Germinal center (tissue), 1 donor: ENCODE measurements at places on chromosomes 11 and 22.

GRCh38 chr11:76339221-76339620, 41.7 kb downstream of the THAP12 start:
- DNase-seq: peak; percentile 24

DNA sequence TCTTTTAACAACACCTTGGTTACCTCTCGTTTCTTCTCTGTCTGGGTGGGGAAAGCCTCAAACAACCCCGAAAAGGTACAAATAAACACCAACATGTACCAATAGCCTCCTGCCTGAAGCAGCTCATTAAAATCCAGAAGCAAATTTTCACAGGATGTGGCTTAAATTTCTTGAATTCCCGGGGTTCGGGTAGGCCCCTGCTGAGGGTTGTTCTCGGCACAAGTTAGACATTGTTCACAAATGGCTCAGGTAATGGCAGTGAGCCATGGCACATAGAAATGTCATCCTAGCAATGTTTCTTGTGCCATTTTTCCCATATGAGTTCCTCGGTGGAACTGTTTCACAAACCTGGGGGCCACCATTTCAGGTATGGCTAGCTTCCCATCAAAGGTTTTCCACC, 19.7 kb upstream of the GLYATL1 start:
- no peak for DNase-seq

DNA sequence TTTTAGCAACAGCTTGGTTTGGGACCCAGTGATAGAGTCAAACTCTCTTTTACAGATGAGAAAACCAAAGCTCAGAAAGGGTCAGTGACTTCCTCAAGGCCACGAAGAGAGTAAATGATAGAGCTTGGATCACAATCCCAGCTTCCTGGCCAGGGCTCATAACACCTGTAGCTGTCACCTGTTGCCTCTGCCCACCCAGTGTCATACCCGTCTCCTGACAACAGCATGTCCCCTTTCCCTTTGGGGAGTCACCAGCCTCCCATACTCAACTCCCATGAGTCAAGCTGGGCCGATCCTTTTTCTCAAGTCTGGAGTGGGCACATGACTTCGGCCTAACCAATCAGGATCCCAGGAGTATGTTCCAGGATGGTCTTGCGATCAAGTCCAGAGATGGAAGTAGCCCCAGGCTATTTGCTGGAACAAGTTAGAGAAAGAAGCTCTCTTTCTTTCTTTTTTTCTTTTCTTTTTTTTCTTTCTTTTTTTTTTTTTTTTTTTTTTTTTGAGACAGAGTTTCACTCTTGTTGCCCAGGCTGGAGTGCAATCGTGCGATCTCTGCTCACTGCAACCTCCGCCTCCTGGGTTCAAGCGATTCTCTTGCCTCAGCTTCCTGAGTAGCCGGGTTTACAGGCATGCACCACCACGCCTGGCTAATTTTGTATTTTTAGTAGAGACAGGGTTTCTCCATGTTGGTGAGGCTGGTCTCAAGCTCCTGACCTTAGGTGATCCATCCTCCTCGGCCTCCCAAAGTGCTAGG, 27.8 kb upstream of the MYH9 start:
- no peak for DNase-seq

GRCh38 chr11:36741515-36741914, 143.5 kb upstream of the RAG2 start:
- DNase-seq: no peak

DNA sequence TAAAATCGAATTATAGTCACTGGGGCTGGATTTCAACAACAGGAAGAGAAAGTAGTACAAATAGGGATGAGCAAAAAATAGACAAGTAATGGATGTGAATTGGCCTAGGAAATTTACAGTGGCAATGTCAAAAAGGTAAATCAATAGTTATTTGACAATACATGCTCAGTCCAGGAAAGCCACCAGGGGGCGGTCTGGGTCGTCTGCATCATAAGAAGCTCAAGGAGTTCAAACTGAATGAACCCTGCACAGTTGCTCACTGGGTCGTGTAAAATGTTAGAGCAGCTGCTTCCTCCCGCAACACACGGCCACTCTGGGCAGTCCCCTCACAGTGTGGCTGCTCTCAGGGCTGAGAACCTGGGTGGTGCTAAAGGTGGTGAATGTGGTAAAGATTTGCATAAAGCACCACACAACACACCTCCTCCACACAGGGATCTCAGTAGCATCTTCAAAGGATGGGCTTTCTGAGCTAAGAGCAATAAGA, 85.9 kb downstream of the ZNF280B start:
- peak; percentile 90 for DNase-seq

DNA sequence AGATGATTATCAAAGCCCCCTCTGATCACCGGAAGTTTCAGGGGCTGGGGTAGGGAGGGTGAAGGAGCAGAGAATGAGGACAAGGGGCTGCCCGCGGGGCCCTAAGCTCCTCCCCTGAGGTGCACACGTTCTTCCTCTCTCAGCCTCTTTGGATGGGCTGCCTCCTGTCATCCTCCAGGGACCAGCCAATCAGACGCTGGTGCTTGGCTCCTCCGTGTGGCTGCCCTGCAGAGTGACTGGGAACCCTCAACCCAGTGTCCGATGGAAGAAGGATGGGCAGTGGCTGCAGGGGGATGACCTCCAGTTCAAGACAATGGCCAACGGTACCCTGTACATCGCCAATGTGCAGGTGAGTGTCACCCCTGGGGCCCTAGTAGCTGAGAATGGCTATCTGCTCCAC, 7.5 kb downstream of the ROBO3 start:
- no peak for DNase-seq

DNA sequence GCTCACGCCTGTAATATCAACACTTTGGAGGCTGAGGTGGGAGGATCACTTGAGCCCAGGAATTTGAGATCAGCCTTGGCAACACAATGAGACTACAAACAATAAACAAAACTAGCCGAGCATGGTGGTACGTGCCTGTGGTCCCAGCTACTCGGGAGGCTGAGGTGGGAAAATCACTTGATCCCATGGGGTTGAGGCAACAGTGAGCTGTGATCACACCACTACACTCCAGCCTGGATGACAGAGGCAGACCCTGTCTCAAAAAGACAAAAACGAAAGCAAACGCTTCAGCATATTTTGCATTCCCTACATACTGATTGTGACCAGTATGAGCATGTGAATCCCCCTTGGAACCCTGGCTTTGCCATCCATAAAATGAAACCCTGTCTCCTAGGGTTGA, 33.9 kb upstream of the MN1 start:
- DNase-seq: no peak

DNA sequence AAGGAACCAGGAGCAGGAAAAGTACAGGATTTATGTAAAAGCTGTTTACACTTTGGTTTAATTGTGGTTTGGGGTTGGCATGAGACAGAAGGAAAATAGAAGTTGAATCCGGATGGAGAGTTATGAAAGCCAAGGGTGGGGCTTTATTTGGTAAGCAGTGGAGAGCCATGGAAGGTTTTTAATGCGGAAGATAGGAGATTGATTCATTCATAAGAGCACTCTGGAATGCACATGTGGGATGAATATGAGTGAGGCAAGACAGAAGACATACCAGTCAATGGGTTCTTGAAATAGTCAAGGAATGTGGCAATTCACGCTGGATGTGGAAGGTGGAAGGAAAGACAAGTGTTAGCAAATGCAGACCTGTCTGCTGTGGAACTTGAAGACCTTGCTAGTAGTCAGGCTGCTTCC, 9.3 kb upstream of the GLB1L3 start:
- no peak for DNase-seq

GRCh38 chr22:29710922-29711593, 8.7 kb upstream of the CABP7 start:
- DNase-seq: no peak

DNA sequence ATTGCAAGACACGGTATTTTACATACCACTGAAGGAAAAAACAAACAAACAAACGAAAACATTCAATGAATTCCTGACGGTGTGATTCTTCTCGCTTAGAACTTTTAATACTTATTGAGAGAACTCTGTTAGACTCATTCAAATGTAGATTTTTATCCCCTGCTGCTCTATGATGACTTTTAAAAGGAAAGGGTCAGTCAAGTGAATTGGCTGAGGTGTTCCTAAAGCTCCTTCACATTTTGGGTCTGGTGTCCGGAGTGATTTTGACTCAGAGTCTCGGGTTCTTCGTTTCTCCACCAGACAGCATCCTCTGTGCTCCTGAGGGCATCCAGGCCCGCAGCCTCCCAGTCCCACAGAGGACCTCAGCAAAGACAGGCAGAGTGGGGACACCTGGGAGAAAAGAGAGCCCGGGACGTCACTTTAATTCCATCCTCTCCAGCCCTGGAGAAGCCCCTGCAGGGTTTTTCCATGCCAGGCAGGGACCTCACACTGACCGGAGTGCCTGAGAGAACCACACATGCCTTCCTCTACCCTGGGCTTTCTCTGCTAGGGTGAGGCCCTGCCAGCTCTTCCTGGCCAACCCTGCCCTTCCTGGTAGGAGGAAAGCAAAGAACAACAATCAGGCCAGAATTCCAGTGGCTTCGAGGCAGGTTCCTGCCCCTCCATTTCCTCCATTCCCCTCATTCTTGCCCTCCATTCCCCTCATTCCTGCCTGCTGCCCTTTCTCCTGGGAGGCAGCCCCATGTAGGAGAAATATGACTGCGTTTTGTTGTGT, 1.4 kb upstream of the CSF2RB start:
- DNase-seq: no peak

DNA sequence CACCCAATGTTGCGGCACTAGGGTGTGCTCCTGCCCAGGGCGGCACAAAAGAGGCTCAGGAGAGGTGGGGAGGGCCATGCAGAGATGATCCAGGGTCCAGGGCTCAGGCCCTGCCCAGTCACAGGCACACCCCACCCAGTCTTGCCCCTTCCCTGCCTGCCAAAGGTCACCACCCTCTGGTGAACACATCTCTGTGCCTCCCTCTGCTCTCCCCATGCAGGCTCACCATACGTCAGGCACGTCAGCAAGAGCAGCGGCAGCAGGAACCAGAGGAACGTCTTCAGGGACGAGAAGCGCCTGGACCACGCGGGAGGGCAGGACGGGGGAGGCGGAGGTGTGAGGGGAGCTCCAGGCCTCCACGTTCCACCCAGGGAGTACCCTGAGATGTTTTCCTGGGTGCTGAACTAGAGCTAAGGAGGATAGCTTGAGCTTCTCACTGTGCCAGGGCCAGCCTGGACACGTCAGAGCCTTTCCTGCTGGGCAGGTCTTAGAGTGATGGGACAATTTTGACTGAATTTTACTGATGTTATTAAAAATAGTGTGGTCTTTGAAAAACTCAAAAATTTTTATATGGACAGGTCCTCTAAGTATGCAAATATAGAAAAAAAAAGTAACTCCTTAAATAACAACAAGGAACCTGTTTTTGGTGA, 7.2 kb downstream of the SUN2 start:
- DNase-seq: no peak

DNA sequence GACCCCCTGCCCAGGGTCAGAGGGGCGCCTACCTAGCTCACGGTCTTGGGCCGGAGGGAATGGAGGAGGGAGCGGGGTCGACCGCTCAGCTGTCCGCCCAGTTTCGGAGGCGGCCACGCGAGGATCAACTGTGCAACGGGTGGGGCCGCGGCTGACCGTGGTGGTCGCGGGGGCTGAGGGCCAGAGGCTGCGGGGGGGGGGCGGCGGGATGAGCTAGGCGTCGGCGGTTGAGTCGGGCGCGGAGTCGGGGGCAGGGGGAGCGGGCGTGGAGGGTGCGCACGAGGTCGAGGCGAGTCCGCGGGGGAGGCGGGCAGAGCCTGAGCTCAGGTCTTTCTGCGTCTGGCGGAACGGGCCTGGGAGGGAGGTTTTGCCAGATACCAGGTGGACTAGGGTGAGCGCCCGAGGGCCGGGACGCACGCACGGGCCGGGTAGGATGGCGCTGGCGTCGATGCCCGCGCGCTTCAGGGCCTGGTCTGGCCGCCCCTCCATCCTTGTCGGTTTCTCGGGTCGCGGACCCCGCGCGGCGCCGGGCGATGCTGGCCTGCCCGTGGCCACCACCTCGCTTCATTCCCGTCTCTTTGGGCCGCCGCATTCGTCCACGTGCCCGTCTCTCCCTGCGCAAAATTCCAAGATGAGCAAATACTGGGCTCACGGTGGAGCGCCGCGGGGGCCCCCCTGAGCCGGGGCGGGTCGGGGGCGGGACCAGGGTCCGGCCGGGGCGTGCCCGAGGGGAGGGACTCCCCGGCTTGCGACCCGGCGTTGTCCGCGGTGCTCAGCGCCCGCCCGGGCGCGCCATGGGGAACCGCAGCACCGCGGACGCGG, at the start of gene DRD4:
TSS of gene DRD4 (plus strand) at position 759 of the 822 bp plus-strand sequence. CDS start at position 795, 36 bp downstream.
- no peak for DNase-seq

- DNase-seq: no peak
Observed at GRCh38 chr11:95793116-95793515, 2.8 kb downstream of the CEP57 start.

DNA sequence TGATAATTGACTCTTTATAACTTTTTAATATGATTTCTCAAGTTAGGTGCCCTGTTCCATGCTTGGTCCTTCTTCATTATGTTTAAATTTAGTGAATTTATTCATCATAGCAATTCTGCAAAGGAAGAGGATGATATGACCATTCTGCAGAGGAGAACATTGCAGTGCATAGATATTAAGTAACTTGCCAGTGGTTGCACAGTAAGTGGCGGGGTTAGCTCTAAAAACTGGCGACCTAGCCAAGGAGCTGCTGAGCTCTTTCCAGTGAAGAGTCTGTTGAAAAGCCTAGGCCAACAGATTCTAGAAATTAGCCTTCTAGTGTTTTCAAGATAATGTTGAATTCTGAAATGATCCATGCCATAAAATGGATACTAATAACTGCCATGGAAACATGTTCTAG, 4.6 kb downstream of the EWSR1 start:
- no peak for DNase-seq

DNA sequence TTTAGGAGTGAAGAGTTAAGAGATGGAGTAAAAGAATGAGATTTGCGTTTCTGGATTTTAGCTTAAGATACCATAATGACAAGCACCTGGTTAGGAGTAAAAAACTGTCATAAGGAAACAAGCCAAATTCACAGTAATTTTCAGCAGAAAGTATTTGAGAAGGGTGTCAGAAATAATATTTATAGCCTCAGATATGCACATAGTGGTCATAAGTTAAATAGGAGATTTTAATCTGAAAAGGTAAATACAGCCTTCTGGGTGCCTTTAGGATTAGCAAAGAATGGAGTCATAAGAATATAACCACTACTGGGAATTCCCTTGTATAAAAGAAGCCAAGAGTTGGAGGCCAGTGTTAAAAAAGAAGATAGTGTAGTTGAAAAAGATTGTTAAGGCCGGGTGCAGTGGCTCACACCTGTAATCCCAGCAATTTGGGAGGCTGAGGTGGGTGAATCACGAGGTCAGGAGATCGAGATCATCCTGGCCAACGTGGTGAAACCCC, 160.1 kb downstream of the SWAP70 start:
- no peak for DNase-seq

GRCh38 chr11:85099522-85099921, 527.6 kb downstream of the DLG2 start:
- no peak for DNase-seq

DNA sequence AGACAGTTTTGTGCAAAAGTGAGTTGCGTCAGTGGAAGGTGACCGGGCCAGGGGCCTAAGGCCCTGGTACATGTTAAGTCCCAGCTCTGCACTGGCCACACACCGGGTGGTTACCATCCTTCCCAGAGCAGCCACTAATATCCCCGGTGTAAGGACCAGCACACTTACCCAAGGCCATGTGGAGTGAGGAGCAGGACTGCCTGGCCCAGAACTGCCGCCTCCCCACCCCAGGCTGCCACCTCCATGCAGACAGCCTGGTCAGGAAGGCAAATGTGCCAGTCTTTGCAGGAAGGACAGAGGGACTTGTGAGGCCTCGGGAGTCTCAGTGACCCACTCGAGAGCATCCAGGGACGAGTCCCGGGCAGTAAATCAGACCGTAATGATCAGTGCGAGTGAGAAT, 102.9 kb downstream of the MORC2 start:
- no peak for DNase-seq
